IMR-90 (cell line): ENCODE measurements at places on chromosomes 1 and 21. TPM values are rescaled to one million over a fixed set of nuclear protein-coding genes. Genes with fewer than 3 reads are reported as not detected.

Gene SMYD2
- total RNA-seq: 45.8 and 61.7 TPM in 2 replicates

- DNase-seq: peak; percentile 58
Measured at GRCh38 chr1:147389532-147390184, 147.2 kb downstream of the CHD1L start.

- no peak for DNase-seq
Measured at GRCh38 chr1:37609002-37609401, 13.3 kb upstream of the GNL2 start.

- DNase-seq: no peak
Measured at GRCh38 chr1:204927673-204928641, 57.3 kb downstream of the NFASC start.

- DNase-seq: no peak
Measured at GRCh38 chr1:236990052-236990445, 14.2 kb downstream of the MT1HL1 start.

Gene LCE1E
- not detected in 2 replicates for total RNA-seq

- peak; percentile 42 for DNase-seq
Measured at GRCh38 chr1:36352125-36352909, 28.9 kb upstream of the EVA1B start.

GRCh38 chr21:33111577-33111976 lies 41.6 kb downstream of the OLIG1 start:
- DNase-seq: no peak

GRCh38 chr21:43193088-43193650 lies 24.4 kb downstream of the CRYAA start:
- DNase-seq: no peak

DNA sequence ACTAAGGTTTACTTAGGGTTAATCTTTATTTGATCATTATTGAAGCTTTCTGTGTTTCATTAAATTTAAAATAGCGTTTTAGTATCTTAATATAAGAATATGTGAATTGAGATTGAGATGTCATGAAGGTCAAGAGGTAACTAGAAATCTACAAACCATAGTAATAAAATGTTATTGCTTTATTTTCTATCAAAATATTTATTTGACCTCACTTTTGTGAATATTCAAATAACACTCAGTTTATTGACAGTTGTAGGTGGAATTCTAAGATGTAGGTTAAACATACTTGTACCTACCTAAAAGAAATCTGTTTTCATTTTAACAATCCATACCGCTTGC lies 5.7 kb downstream of the ADGRL2 start:
- DNase-seq: no peak

Gene F13B
- total RNA-seq: not detected in 2 replicates

Gene CFAP107
- total RNA-seq: not detected in 2 replicates

DNA sequence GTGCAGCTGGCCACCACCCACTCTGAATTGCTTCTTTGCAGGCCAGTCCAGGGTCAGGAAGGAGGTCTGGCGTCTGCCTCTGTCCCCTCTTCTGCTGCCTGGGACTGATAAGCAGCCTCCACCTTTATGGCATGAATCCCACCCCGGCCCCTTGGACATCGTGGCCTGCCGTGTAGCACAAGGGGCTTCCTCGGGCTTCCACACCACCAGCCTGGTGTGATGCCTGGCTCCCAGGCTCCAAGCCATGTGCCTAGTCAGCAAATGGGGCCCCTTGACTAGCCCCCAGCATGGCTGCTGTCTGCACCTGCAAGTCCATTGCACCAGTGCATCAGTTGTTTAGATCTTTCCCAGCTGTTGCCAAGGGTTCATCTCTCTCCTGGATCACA lies 9.9 kb upstream of the ARF1 start:
- no peak for DNase-seq

- DNase-seq: peak; percentile 57
Measured at GRCh38 chr1:177780096-177780700, 189.7 kb downstream of the SEC16B start.

- DNase-seq: no peak
Measured at GRCh38 chr1:156648951-156649350, 7.0 kb downstream of the BCAN start.

DNA sequence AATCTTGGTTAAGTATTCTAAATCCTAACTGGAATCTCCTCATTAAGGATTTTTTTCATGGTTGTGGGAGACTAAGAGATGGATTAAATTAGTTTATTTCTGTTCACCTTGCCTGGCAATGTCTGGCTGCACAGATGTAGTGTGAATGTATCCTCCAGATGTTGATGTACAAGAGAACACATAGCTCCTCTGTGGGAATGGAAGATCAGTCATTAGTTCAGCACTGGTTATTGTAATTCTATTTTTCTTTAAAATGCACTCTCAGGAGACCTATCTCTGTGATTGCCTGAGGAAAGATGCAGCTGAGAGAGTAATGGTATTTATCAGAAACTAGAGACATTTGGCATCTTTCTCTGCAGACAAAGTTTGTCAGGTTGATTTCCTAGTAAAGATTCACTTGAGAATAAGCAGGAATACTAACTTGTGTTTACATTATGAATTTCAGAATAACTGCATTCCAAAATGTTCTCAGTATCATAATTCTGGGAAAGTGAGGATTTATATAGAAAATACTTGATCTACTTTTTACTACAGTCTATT lies 178.6 kb downstream of the GIPC2 start:
- no peak for DNase-seq

- DNase-seq: peak; percentile 51
Measured at GRCh38 chr1:92599184-92599583, 112.5 kb upstream of the GFI1 start.

- peak; percentile 45 for DNase-seq
Measured at GRCh38 chr1:78236716-78237115, 190.9 kb downstream of the GIPC2 start.

- DNase-seq: no peak
Measured at GRCh38 chr1:75174031-75174760, 40.0 kb downstream of the LHX8 start.

DNA sequence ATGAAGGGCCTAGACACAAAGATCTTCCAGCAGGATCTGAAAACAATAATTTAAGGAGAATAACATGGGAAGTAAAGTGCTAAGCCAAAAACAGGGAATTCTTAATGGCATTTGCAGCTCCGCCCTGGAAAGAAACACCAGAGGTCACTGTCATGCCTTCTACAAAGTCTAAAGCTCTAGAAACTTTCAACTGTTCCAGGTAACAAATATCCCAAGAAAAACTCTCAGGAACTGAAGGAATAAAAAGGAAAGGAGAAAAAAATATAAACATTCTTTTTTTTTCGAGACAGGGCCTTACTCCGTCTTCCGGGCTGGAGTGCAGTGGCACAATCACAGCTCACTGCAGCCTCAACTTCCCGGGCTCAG lies 13.2 kb downstream of the ZC3H12A start:
- DNase-seq: no peak
